Activated T-cell treated with anti-CD3 and anti-CD28 coated beads, Interleukin-2, amount 50 U/mL, for 1 hour (primary cell): ENCODE measurements at places on chromosomes 4 and X.
A peak's percentile ranks its signal among the peaks of the same experiment; 100 is the strongest.

DNA sequence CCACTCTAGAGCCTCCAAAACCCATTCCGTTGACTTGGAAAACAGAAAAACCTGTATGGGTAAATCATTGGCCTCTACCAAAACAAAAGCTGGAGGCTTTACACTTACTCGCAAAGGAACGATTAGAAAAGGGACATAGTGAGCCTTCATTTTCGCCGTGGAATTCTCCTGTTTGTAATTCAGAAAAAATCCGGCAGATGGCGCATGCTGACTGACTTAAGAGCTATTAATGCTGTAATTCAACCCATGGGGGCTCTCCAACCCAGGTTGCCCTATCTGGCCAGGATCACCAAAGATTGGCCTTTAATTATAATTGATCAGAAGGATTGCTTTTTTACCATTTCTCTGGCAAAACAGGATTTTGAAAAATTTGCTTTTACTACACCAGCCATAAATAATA, 60.8 kb downstream of the ZNF732 start:
- peak; percentile 45 for DNase-seq

DNA sequence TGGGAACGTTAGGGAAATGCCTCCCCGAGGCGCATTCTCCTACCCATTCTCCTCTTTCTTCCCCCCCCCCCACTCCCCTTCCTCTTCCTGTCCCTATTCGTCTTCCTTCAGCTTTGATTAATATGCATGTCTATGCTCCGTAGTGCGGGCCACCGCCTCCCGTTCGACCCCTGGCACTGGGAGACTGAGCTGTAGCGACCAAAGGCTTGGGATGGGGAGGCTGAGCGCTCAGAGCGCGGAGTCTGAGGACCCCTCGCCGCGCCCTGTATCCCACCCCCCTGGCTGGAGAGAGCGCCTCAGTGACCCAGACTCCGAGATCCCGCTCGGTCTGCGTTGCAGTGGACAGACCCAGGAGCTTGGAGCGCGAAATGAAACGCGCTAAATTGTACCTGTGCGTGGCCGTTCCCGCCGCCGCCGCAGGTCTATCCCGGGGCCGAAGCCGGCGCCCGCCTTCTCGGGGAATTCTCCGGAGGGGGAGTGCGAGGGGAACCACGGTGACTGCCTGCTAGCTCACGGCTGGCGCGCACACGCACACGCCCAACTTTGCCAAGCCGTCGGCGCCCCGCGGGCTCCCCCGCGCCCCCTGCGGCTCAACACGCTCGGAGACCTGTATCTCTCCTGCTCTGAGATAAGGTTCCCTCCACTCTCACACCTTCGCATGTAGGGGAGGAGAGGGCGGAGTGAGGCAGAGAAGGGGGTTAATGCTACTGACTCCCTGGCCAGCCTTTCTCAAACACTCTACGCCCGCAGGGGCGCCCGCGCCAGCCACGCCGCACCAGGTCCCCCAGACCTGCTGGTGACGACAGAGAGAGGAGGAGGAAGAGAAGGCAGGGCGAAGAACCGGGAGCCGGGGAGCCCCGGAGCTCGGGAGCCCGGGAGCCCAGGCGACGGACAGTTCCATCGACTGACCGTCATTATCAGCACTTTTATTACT, 1.5 kb upstream of the PTCHD1 start:
- DNase-seq: no peak

DNA sequence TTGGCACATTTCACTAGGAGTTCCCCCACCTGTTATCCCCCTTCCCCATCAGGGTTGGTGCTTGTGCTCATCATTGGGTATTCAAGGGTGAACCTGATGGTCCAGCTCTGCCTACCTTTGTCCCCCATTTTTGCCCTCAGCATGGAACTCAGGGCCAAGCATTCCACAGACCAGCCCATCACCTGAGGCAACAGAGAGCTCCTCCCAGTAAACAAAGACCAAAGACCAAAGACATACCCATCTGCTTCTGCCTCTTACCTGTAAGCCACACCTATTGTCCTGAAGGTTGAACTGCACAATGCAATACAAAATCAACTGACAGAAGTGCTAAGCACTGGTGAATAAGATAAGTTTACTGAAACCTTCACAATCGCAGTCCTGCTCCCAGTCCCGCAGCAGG, 237.5 kb downstream of the PAPSS1 start:
- DNase-seq: no peak

GRCh38 chrX:23883737-23884354, 23.9 kb downstream of the APOO start:
- DNase-seq: no peak

GRCh38 chrX:119763181-119763580, 4.8 kb downstream of the SOWAHD start:
- no peak for DNase-seq

DNA sequence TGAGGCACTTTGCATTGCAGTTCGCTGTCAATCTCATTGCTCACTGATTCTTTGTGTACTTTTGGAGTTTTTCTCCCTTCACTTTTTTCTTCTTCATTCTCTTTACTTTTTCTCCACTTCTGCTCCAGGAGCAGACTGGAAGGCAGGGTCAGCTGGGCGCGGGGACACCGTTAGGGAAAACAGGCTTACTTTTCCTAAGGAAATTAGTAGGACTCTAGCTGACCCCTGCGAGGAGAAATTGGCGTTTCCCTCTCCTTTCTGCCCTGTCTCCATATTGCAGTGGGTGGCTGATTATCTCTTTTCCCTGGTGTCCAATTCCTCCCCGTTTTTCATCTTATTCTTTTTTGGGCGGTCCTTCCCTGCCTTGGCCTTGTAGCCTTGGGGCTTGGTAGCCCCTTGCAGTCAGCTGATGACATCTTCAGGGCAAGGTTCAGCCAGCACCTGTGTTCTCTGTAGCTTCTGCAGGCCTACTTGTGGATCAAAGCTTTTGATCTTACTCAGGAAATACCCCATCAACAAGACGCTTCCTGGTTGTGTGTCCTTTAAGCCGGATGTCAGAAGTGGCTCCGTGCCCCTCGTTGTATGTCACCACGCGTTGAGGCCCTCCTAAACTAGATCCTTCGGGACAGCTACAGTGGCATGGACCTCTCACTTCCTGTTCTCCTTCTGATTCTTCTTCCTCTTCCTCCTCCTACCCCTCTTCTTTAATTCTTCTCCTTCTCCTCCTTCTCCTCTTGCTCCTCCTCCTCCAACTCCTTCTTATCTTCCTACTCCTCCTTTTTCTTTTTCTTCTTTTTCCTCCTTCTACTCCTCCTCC, 36.1 kb downstream of the NBDY start:
- peak; percentile 36 for DNase-seq

GRCh38 chrX:47749185-47749967, 87.3 kb upstream of the ZNF81 start:
- no peak for DNase-seq

DNA sequence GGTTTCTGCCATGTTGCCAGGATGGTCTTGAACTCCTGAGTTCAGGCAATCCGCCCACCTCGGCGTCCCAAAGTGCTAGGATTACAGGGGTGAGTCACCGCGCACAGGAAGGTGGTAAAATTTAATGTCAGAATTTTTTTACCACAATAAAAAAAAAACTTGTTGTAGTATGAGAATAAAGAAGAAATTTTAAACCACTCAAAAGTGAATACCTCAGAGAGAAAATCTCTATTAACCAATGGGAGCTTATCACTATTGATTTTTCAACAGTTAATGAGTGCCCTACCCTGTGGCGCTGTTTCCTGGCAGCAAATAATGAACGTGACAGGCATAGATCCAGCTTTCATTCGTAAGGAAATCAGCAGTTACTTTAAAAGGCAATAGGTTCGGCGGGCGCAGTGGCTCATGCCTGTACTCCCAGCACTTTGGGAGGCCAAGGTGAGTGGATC, 32.7 kb upstream of the SLC25A4 start:
- no peak for DNase-seq

GRCh38 chr4:19936476-19936875, 315.2 kb upstream of the SLIT2 start:
- DNase-seq: no peak

GRCh38 chr4:139267301-139267700, 12.7 kb downstream of the MGARP start:
- DNase-seq: no peak

GRCh38 chr4:23952258-23952657, 62.4 kb upstream of the PPARGC1A start:
- no peak for DNase-seq

DNA sequence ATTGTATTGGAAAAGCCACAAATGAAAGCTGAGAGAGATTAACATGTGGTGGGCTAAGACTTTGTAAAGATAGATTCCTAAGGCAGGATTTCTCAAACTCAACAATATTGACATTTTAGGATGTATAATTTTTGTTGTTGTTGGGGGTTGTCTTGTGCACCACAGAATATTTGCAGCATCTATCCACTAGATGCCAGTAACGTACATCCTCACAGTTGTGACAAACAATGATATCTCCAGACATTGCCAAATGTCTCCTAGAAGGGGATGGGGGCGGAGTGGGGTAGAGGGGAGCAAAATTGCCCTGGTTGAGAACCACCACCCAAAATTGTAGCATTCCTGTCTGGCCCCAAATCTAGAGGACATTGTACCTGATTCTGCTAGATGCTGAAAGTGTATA, 14.7 kb upstream of the CBR4 start:
- DNase-seq: no peak

GRCh38 chrX:93591398-93591797, 82.0 kb downstream of the NAP1L3 start:
- DNase-seq: no peak

- DNase-seq: no peak
Observed at GRCh38 chrX:120274958-120275357, 24.3 kb downstream of the ZBTB33 start.

DNA sequence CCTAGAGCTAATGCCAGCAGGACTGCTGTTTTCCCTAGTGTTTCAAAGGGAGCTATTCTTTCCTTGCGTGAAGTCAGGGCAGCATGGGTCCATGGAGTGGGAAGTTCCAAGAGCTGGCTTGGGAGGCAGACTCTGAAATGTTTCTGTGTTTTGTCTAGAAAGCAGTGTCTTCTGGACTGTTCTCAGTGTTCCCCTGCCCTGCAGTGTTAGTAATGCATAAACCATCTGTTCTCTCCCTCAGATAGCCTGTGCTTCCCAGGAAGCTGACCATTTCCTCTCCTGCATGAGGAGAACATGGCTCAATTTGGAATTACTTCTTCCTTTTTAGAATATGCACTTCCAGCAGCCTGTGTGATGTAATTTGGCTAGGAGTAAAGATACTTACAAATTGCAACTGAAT, 116.7 kb upstream of the CXCL13 start:
- DNase-seq: no peak

- DNase-seq: no peak
Observed at GRCh38 chrX:48903290-48903689, 5.6 kb downstream of the PQBP1 start.

DNA sequence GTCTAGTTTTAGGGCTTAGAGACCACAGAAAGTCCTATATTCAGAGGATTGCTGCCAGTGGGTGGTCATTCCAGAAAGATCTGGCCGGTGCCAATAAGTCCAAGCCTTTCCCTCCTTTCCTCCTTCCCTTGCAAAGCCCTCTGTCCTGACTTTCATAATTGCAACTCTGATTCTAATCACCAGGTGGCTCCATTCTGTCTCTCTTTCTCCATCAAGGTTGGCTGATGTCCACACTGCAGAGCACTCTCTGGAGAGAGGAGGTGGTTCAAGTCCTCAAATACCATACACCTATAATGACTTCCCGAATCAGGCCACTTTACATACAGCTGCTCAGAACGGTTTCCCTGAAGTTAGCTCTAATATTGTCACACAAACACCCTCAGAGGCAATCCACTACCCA, 22.4 kb upstream of the ARMCX4 start:
- DNase-seq: no peak
